ENCODE measurements at places on chromosomes 16 and 17. TPM values are rescaled to one million over a fixed set of nuclear protein-coding genes. Genes with fewer than 3 reads are reported as not detected.
A peak's percentile ranks its signal among the peaks of the same experiment; 100 is the strongest.

GRCh38 chr17:16442141-16442540, 26.8 kb downstream of the TRPV2 start:
- H3K36me3 ChIP-seq, result peaks cover 63% of the 10 kb centered on the region
- peak overlapping the region; percentile 99 for H3K4me3 ChIP-seq
- H3K27me3 ChIP-seq, result peaks cover 19% of the 10 kb centered on the region
- H3K27ac ChIP-seq, result peak overlapping the region; percentile 100
- H3K4me1 ChIP-seq, result peaks cover 57% of the 10 kb centered on the region

DNA sequence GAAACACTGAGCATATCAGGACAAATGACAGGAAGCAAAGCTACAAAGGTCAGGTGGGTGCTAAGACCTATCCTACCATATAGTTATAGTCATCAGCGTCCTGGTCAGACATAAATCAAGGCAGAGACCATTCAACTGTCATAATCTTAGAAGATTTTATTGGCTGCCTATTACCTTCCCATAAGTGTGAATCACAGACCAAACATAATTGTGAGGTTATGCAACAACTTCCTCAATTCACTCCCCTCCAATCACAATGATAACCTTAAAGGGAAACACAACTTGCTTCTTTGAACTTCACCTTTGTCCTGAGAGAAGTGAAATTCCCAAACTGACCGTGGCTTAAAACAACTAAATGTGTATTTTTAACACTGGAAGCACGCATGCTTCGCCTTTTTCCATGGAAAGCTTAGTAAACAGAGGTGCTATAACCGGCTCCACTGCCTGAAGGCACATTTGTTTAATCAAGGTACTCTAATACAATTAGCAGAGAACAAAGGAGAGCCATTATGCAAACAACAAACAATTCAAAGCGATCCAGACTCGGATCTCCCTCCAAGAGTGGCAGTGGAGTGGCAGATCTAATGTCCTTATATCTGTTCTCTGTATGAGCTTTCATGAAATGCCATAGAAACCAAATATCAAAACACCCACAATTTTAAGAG, 84.9 kb downstream of the TMEM114 start:
- DNase-seq, result no peak
- H3K4me1 ChIP-seq, result no peaks in the 10 kb centered on the region
- H3K36me3 ChIP-seq, result no peaks in the 10 kb centered on the region
- no peak overlapping the region for H3K4me3 ChIP-seq
- H3K27ac ChIP-seq, result no peak overlapping the region

- DNase-seq, result no peak
- no peak overlapping the region for H3K27ac ChIP-seq
- peaks cover 3% of the 10 kb centered on the region for H3K27me3 ChIP-seq
- no peak overlapping the region for H3K4me3 ChIP-seq
- no peaks in the 10 kb centered on the region for H3K4me1 ChIP-seq
These were observed 15.0 kb upstream of the HEATR3 start for GRCh38 chr16:50050802-50051201.

SPAG9 gene
- total RNA-seq, result 30.2 TPM

EVI2A gene
- 42.4 TPM for total RNA-seq

DNA sequence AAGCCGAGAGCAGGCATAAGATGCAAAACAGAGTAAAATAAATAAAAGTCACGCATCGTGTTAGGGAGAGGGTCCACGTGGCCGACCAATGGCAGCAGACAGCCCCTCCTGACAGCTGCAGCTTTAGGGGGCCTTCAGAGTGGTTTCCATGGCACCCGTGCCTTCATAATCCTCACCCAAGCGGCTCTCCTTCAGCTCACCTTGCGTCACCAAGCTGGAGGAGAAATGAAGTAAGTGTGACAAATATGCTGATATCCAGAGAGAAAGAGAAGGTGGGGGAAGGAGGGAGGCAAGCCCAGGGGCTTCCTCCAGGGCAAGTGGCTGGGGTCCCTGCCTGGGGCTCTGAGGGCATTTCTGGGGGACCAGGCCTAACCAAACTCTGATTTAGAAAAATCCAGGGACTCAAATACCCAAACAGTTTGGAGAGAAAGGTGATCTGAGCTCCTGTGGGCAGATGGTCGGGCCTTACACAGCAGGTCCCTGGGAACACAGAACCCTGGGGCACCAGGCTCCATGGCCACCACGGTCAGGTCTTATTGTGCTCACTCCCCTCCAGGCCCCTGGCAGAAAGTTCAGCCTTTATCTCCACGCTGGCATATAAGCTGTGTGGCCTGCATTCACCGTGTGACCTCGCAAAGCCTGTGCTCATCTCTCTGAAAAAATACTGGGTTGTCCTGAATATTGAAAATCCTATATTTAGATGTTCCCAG, 80.7 kb upstream of the TNRC6C start:
- H3K27me3 ChIP-seq, result no peaks in the 10 kb centered on the region
- no peak overlapping the region for H3K4me3 ChIP-seq
- no peak overlapping the region for H3K27ac ChIP-seq
- H3K4me1 ChIP-seq, result peaks cover 67% of the 10 kb centered on the region

- no peaks in the 10 kb centered on the region for H3K27me3 ChIP-seq
- peaks cover 4% of the 10 kb centered on the region for H3K4me1 ChIP-seq
- no peak overlapping the region for H3K4me3 ChIP-seq
- H3K27ac ChIP-seq, result no peak overlapping the region
- peaks cover 4% of the 10 kb centered on the region for H3K36me3 ChIP-seq
These were observed 6.6 kb downstream of the KRABD2 start for GRCh38 chr17:8369944-8370343.

GRCh38 chr17:35428229-35428628, 4.1 kb downstream of the SLFN12 start:
- no peak overlapping the region for H3K4me3 ChIP-seq
- peaks cover 12% of the 10 kb centered on the region for H3K36me3 ChIP-seq
- no peak for DNase-seq
- no peaks in the 10 kb centered on the region for H3K27me3 ChIP-seq
- peaks cover 42% of the 10 kb centered on the region for H3K4me1 ChIP-seq

Measured in activated naive CD8-positive, alpha-beta T cell treated with anti-CD3 and anti-CD28 coated beads for 36 hours (primary cell).